Cortex of kidney (tissue), 1 donor: ENCODE measurements at places on chromosomes 4 and X.

DNA sequence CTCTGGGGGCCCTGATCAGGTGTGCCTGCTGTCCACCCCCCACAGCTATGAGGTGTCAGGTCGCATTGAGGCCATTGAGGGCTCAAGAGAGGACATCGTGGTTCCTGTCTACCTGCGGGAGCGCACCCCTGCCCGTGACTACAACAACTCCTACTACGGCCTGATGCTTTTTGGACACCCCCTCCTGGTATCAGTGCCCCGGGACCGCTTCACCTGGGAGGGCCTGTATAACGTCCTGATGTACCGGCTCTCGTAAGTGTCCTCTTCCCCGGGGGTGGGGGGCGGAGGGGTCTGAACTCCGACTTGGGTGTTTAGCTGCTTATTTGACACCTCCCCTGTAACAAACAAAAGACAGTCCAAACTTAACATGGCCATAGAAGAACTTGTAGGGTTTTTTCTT lies 10.5 kb downstream of the USP11 start:
- no peak for DNase-seq

- DNase-seq, result no peak
Measured at GRCh38 chrX:68936126-68936525, 107.3 kb downstream of the EFNB1 start.

DNA sequence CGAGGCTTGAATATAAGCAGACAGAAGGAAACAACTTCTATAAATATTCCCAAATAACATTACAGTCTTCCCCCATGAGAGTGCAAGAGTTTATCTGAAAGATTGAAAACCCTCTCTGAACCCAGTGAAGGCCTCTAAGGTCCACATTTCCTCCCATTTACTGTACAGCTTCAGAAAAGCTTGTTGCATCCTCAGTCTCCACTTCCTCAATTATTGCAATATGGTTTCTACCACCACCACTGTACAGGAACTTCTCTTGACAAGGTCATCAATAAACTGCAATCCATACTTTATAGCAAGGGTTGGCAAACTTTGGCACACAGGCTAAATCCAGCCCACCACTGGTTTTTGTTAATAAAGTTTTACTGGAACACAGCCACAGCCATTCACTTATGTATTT lies 239.0 kb downstream of the THOC2 start:
- no peak for DNase-seq

DNA sequence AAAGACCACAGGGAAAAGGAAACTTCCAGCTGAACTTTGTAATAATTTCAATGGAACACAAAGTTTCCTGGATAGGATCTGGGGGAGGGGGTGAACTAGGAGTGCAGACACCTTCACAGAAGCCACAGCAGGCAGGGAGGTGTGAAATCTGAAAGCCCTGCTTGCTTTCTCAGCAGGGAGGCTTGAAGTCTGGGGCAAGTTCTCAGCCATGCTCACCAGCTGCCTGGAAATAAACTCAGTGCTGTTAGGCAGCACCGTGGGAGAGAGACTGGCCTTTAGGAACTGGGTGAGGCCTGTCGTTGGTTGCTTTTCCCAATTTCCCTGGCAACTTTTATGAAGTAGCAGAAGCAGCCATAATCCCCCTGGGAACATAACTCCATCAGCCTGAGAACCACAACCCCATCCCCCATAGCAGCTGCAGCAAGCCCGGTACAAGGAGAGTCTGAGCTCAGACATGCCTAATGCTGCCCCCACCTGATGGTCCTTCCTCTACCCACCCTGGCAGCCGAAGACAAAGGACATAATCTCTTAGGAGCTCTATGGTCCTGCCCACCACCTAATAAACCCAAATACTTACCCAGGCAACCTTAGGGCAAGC lies 39.2 kb upstream of the NMU start:
- no peak for DNase-seq

DNA sequence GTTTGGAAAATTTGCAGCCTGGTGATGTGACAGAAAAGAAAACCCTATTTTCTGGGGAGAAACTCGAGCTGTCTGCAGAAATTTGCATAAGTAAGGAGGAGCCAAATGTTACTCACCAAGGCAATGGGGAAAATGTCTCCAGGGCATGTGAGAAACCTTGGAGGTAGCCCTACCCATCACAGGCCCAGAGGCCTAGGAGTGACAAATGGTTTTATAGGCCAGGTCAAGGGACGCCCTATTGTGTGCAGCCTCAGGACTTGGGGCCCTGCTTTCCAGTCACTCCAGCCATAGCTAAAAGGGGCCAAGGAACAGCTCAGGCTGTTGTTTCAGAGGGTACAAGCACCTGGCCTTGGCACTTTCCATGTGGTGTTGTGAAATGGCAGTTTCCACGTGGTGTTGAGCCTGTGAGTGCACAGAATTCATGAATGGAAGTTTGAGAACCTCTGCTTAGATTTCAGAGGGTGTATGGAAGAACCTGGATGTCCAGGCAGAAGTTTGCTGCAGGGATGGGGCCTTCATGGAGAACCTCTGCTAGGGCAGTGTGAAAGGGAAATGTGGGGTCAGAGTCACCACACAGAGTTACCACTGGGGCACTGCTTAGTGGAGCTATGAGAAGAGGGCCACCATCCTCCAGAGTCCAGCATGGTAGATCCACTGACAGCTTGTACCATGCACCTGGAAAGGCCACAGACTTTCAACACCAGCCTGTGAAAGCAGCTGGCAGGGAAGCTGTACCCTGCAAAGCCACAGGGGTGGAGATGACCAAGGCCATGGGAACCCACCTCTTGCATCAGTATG lies 637.6 kb upstream of the EPHA5 start:
- DNase-seq, result no peak

- no peak for DNase-seq
Measured at GRCh38 chrX:12223650-12224049, 85.4 kb downstream of the FRMPD4 start.

DNA sequence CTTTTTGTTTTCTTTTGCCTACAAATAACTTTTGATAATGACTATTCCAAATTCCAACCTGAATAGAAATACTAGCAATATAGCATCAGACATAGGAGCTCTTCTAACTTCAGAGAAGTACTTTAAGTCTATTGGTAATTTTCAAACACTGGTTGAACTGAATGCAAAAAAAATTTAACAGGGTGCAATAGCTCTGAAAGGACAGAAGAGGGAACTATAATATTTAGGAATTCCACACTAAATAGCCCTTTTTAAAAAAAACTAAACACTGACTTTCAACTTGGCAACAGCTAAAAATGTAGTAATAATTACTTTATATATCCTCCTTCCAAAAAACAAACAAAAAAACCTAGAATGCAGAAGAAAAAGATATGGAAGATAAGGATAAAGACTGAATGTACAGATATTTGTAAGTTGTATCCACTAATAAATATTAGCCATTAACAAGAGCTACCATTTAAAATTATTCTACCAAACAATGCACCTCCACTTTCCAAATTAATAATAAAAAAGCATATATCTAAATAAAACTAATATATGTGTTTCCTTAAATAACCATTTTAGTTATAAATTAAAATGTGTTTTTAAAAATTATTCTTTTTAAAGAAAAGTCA lies 81.4 kb downstream of the FBXW7 start:
- no peak for DNase-seq

DNA sequence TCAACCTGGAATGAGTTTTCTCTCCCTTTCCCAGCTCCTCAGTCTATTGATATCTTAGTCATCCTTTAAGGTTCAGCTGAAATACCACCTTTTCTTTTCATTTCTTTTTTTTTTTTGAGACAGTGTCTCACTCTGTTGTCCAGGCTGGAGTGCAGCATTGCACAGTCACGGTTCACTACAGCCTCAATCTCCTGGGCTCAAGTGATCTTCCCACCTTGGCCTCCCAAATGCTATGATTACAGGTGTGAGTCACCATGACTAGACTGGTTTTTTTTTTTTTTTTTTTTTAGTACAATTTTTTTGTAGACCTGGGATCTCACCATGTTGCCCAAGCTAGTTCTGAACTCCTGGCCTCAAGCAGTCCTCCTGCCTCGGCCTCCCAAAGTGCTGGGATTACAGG lies 28.9 kb downstream of the AFF1 start:
- DNase-seq, result no peak
